Activated CD4-positive, alpha-beta memory T cell treated with anti-CD3 and anti-CD28 coated beads for 36 hours (primary cell): ENCODE measurements at places on chromosomes 12 and 14. TPM values are rescaled to one million over a fixed set of nuclear protein-coding genes. Genes with fewer than 3 reads are reported as not detected.

- no peak for DNase-seq
Measured at GRCh38 chr14:75280831-75281653, 2.4 kb downstream of the FOS start.

- no peak for DNase-seq
Measured at GRCh38 chr14:101495827-101496775, 65.2 kb upstream of the DIO3 start.

GRCh38 chr14:75449696-75450095 lies 21.9 kb downstream of the JDP2 start:
- no peak for DNase-seq

GRCh38 chr12:104345234-104346066 lies 41.9 kb downstream of the EID3 start:
- DNase-seq = no peak

GRCh38 chr14:85463512-85463911 lies 66.4 kb upstream of the FLRT2 start:
- DNase-seq = no peak

- DNase-seq = peak; percentile 77
Measured at GRCh38 chr12:7219599-7220243, 30.2 kb downstream of the PEX5 start.

- no peak for DNase-seq
Measured at GRCh38 chr12:57637364-57637763, 4.4 kb upstream of the B4GALNT1 start.

Gene MNAT1
- total RNA-seq = 35.3 TPM

Gene NTF3
- not detected for total RNA-seq

Gene ESPL1
- 70.0 TPM for total RNA-seq

- DNase-seq = peak; percentile 63
Measured at GRCh38 chr12:3034067-3034750, 43.0 kb upstream of the TSPAN9 start.

Gene FSCB
- total RNA-seq = not detected

Gene PLEKHD1
- total RNA-seq = 0.05 TPM

DNA sequence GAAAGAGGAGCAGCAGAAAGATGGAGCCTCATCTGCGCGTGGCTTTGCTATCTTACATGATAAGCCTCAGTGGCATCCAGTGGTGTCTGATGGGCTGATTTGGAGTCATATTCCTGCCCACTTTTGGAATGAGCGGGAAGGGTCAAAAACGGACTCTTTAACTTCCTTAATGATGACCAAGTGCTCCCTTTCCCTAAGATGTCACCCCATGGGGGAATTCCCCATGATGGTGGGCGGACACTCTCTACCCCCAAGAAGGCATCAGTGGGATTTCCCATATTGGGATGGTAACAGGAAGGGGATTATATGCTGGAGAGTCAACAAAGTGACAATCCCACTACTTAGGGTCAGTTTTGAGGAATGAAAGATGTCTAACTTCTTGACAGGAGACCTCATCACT lies 110.9 kb downstream of the GPATCH2L start:
- DNase-seq = no peak

- DNase-seq = no peak
Measured at GRCh38 chr12:69321351-69321750, 26.8 kb upstream of the LYZ start.

- no peak for DNase-seq
Measured at GRCh38 chr12:28104316-28104715, 85.9 kb upstream of the CCDC91 start.

Gene PTHLH
- total RNA-seq = 0.12 TPM

Gene P2RX7
- total RNA-seq = 11.3 TPM

DNA sequence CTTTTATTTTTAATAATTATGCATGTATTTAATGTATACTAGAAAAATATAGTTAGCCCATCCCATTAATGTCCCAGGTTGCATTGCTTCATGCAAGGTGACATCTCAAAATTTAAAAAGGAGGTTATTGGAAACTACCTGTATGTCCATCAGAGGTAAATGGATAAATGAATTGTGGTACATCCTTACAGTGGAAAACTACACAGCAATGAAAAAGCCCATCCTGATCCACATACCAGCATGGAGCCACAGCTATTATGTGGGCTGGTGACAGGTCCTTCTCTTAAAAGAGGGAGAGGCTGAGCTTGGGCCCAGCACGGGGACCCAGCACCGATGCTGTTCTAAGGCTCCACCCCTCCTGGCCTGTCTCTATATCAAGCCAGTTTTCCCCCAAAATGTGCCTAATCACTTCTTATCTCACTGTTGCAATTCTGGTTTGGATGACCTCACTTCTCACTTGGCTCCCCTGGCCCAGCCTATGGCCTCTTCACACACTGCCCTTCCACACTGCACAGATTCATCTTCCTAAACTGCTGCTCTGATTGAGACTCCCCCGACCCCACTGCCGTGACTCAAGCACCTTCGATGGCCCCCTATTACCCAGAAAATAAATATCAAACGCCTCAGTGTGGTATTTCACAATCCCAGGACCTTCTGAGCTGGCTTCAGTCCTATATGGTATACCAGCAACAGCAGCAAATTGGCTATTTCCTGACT lies 97.1 kb upstream of the NCOR2 start:
- DNase-seq = no peak

GRCh38 chr12:129459886-129460285 lies 443.9 kb downstream of the TMEM132D start:
- no peak for DNase-seq

- no peak for DNase-seq
Measured at GRCh38 chr14:72270147-72270727, 338.0 kb downstream of the RGS6 start.

- no peak for DNase-seq
Measured at GRCh38 chr12:94994312-94994711, 9.2 kb downstream of the NDUFA12 start.

Gene C12orf56
- not detected for total RNA-seq

GRCh38 chr12:117119592-117120198 lies 20.5 kb upstream of the TESC start:
- peak; percentile 33 for DNase-seq

Gene TAS2R50
- not detected for total RNA-seq

DNA sequence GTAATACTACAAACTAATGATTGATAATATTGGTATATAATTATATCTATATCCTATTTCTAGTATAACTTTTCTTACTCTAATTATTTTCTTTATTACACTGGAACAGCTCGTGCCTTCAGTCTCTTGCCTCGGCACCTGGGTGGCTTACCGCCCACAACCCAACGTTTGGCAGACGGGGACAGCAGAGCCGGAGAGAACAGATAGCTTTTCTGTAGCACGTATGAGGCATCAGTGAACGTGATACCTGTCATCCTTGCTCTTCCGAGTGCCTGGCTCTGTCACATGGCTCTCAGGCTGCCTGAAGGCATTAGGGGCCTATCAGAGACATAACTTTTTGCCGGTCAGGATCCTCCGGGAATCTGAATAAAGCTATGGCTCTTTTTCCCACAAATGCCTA lies 5.5 kb downstream of the PUS1 start:
- no peak for DNase-seq

Gene CLEC1B
- total RNA-seq = not detected

- DNase-seq = no peak
Measured at GRCh38 chr14:34912182-34912581, 37.0 kb upstream of the BAZ1A start.

DNA sequence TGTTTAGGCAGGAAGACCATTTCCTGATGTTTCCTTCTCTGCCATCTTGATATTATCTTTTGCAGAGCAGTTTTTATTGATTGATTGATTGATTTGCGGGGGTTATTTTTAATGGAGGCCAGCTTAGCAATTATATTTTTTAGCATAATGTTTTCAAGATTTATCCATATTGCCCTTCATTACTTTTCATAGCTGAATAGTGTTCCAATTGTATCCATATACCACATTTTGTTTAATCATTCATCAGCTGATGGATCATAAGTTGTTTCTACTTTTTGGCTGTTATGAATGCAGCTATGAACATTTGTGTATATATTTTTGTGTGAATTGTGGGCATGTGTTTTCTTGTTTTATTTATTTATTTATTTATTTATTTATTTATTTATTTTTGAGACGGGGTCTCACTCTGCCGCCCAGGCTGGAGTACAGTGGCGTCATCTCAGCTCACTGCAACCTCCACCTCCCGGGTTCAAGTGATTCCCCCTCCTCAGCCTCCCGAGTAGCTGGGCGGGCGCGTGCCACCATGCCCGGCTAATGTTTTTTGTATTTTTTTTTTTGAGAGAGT lies 20.9 kb upstream of the RCOR1 start:
- no peak for DNase-seq

GRCh38 chr12:2338991-2339431 lies 286.2 kb downstream of the CACNA1C start:
- DNase-seq = no peak

GRCh38 chr14:105050551-105050897 lies 14.7 kb downstream of the GPR132 start:
- DNase-seq = no peak

Gene FNTB
- 8.8 TPM for total RNA-seq

GRCh38 chr14:27890259-27890658 lies 876.3 kb upstream of the FOXG1 start:
- no peak for DNase-seq

Gene DENR
- 58.2 TPM for total RNA-seq

DNA sequence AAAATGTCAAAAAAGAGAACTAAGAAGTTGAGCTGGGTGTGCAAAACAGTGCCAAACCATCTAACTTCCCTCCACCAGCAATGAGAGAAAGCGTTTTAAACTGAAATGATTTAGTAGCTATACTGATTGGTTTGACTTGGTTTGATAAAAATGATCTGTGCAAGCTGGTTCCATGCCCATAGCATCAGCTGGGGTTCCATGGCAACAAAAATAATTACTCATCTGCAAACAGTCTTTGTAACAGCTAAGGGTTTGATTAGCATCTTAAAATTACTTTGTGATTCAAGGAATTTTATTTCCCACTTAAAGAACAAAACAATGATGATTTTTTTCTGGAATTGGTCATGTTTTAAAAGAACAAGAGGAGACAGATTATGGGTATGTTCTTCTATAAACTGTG lies 15.0 kb upstream of the BICD1 start:
- DNase-seq = no peak

DNA sequence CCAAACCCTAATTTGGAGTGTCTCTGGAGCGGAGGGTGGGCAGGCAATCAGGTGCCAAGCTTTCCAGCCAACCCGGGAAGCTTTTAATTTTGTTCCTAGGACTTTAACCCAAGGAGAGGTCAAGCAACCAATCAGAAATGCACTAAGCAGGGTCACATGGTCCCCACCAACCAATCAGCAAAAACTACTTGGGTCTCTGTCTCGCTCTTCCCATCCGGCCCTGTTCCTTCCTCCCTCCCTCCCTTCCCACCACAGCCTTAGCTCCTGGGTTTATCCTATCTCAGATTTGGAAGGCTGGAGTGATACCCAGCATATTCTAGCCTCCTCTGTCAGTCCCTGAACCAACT lies 7.3 kb downstream of the HOXC5 start:
- no peak for DNase-seq

Gene PLEK2
- total RNA-seq = 2.6 TPM

Gene OR11G2
- total RNA-seq = not detected

- DNase-seq = no peak
Measured at GRCh38 chr12:73902260-73902659, 635.4 kb upstream of the ATXN7L3B start.

GRCh38 chr14:78074561-78074960 lies 95.6 kb upstream of the NRXN3 start:
- no peak for DNase-seq

GRCh38 chr12:12877781-12878455 lies 13.4 kb upstream of the GPRC5A start:
- DNase-seq = no peak

Gene PLEKHG7
- total RNA-seq = not detected

DNA sequence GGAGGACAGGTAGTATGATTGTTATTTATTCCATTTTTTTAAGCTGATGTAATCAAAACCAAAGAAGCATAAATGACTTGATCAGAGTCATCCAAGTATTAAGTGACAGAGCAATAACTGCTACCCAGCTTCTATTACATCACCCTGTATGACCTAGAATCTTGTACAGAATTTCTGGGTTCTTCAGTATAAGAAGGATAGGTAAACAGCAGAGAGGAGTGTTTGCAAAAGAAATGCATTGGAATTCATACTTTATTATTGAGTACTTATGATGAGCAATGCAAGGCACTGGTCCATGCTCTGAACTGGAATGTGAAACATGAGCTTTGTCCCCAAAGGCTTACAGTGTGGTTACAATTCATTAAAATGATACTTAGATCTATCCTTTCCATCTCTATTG lies 916.8 kb downstream of the DIO2 start:
- no peak for DNase-seq

DNA sequence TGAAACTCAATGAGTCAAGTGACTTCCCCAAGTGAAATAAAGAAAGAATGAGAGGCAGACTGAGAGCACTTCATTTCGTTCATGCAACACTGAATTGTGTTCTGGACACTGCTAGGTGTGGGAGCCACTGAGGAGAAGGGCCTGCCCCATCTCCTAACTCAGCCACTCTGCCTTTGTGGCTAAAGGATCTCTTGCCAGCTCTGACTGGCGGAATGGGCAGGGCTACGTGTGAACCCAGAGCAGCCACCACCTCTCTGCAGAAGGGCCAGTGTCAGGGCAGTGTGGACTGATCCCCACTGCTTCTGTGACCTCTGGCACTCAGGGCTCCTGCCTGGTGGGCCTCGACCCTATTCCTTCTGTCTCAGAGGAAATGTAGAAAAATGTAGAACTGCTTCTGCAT lies 46.5 kb upstream of the GZMB start:
- DNase-seq = no peak

DNA sequence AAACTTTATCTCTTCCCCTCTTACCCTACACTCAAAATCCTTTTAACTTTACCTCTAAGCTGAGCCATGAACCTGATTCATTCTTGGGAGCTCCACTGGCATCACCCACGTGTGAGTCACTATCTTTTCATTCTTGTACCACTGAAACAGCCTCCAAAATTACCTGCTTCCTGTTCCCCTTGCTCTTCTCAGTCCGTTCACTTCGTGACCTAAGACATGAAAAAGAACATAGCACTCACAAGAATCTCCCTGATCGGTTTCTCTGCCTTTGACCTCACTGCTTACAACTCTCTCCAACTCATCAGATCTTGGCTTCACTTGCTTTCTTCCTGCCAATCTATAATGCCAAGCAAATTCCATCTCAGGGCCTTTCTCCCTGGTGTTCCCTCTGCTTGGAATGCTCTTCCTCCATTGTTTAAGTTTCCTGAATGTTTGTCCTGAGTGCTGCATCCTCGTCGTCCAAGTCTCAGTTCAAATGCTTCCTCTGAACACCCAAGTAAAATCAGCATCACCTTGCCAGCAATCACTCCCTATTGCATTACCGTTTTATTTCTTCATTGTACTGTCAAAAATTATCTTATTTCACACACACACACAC lies 9.2 kb downstream of the GLIPR1 start:
- DNase-seq = peak; percentile 58

DNA sequence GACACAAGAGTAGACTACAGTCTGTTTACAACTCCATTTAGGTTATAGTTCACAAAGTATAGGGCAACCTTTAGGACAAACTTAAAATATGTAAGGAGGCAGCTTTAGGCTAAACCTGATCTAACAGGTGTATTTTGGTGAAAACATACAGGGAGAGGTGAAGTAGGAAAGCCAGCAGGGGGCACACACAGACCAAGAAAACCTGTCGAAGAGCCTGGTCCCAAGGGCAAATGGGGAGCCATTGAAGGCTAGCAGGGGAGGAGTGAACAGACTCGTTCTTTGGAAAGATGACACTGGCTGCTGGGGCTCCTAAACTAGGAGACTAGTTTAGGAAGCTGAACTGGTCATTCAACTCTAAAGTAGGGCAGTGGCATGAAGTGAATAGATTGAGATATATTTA lies 138.8 kb upstream of the WSCD2 start:
- peak; percentile 46 for DNase-seq
